ENCODE measurements at places on chromosomes 6 and 20. TPM values are rescaled to one million over a fixed set of nuclear protein-coding genes. Genes with fewer than 3 reads are reported as not detected.
A peak's percentile ranks its signal among the peaks of the same experiment; 100 is the strongest.

The FAM229B gene
- total RNA-seq: 13.6 TPM

GRCh38 chr6:17178754-17179529, 77.1 kb downstream of the STMND1 start:
- DNase-seq: no peak

- no peak for DNase-seq
Observed at GRCh38 chr6:16414205-16414604, 175.8 kb downstream of the GMPR start.

- no peak for DNase-seq
Observed at GRCh38 chr6:7313505-7314165, 636 bp upstream of the SSR1 start.

DNA sequence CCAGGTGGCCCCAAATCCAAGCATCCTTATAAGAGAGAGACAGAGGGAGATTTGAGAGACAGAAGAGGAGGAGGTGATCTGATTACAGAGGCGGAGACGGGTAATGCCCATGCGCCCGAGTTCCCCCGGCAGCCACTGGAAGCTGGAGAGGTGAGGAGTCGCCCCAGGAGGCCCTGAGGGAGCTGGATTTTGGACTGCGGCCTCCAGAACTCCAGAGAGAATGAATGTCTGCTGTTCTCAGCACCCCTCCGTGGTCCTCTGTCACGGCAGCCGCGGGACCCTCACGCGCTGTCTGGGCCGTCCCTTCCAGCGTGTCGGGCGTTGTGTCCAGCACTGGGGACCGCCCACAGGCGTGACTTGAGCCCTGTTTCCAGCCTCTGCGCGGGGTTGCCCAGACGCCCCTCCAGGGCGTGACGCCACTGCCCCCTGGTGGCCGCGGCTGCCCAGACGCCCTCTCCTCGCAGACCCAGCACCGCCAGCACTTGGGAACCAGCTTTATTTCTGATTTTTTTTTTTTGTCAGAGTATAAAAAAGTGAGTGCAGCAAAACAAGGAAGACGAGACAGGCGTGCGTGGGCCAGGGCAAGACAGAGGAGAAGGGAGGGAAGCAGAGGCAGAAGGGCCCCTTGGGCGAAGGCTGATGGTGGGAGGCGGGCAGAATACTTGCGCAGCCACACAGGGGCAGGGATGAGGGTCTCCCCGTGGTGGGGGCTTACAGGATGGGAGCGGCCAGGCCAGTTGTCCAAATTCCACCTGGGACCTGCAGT, 4.1 kb upstream of the ZNF512B start:
- peak; percentile 88 for DNase-seq

DNA sequence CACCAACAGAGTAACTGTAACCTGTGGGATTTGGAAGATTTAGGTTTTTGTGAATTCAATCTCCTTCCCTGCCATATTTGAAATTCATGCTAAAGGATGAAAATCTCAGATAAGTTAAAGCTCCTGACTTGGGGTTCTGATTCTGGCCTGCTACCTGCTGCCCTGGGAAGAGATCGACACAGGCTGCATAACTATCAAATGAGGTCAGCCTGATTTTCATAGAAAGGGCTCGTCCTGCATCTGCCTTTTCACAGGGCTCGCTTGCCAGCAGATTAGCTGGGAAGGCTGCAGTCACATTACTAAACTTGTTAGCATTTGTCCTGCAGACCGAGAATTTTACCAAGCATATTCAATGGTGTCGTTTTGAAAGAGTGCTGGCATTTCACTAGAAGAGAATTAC, 14.6 kb downstream of the GCLC start:
- DNase-seq: no peak

GRCh38 chr6:15763364-15763763, 100.5 kb upstream of the DTNBP1 start:
- DNase-seq: no peak

The TNFRSF6B gene
- 0.40 TPM for total RNA-seq

DNA sequence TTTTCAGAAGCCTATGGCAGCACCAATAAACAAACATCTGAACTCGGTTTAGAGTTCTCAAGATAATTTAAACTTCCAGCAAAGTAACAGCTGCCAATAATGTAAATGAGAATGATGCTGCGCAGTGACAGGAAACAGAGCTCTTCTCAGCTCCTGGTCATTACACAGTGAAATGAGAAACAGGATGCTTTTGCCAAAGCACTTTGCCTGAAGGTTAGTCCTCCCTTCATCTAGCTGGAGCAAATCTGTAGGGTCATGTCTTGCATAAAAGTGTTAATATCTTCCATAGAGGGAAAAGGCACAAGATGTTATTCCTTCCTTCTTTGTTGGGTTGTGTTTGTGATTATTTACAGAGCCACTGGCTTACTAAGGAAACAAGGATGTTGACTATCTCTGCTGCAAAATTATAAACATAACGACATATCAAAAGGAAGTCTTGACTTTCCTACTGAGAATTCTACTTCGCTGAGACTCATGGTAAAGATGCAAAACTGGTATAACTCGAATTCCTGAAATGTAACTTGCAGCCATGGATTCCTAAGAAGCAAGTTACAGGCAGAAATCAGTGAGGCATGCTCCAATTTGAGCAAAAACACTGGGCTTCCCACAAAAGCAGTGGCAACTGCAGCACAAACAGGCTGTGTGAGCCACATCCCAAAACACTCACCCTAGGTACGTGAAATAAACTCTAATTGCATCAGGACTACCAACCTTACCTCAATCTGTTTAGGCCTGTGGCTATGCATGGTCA, 102.5 kb upstream of the BEND6 start:
- no peak for DNase-seq

The SYTL3 gene
- 0.43 TPM for total RNA-seq

DNA sequence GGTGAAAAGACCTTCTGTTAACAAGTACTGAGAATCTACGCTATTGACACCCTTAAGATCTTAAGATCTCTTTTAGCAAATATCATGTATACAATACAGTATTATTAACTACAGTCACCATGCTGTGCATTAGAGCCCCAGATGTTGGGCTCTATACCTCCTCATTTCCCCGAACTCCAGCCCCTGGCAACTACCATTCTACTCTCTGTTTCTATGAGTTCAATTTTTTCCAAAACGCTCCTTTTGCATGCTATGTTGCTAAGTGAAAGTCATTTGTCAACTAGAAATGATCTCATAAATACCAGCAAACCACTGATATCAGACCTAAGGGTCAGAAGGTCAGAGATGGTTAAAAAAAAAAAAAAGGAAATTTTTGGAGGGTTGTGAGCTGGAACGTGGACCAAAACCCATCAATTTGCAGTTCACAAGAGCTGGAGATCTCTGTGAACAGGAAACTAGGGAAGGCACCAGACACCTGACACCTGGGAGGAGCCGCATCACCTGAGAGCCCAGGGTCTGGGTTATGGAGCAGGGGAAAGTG, 122.0 kb upstream of the KCNK16 start:
- DNase-seq: no peak

The LPA gene
- 196 TPM for total RNA-seq

DNA sequence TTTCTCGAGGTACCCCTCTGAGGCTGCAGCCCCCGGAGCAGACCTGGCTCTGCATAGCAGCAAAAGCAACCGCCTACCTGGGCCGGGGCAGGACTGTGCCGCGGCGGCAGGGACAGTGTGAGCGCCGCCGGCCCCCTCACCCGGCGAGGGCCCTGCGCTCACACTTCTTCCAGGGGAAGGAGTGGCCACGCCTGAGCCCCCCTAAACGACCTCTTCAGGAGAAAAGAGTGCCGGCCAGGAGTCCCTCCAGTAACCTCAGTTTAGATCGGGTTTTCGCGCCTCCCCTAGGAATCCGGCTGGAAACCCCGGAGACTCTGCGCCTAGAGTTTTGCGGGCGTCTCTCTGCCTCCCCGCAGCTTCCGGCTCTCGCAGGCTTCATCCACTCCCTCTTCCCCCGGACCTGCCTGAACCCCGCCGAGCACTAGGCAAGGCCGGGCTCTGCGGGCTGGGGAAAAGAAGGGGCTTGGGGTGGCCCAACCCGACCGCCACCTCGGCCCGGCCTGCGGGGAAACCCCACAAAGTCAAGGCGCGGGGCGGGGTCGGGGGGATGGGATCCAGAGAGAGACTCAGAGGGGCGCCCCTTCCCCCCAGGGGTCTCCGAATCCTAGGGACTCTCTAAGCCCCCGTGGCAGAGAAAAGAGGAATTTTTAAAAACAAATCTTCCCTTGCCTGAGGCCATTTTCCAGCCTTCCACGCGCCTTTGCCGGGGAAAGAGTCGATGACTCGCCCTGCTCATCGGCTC, 558 bp downstream of the LINC00237 start:
- DNase-seq: no peak

DNA sequence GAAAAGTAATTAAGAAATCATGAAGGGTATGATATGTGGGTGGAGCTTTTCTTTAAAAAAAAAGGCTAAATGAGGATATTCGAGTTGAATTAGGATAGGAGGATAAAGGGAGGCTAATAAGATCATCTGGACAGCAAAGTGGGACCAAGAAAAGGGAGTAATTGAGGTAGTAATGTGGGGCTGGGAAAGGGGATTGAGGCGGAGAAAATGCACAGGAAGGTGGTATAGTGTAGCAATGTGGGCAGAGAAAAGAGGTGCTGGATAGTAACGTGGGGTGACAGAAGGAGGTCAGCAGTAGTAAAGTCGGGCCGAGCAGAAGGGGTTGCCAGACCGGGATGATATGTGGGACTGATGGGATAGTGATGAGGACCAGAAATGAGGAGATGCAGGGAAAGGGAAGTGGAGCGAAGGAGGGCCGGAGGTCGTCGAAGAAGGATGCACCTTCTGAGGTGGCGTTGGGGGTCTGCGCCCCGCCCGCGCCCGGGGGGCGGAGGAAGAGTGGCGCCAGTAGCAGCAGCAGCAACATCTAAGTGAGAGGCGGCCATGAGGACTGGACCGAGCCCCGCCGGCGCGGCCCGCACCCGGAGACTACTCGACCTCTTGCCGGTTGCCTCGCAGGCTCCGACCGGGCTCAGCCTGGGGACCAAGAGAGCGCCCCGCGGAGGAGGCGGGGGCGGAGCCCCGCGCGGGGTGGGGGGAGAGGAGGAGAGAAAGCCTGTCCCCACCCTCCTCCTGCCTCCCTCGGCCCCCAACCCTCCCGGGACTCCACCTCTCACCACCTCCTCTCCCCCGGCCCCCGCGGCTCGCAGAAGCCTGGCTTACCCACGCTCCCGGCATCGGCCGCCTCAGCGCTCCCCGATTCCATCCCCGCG, 887 bp downstream of the GABBR1 start:
- no peak for DNase-seq

- no peak for DNase-seq
Observed at GRCh38 chr6:21188505-21189223, 404.9 kb upstream of the SOX4 start.

GRCh38 chr6:44740566-44741120, 353.1 kb downstream of the CDC5L start:
- DNase-seq: no peak

DNA sequence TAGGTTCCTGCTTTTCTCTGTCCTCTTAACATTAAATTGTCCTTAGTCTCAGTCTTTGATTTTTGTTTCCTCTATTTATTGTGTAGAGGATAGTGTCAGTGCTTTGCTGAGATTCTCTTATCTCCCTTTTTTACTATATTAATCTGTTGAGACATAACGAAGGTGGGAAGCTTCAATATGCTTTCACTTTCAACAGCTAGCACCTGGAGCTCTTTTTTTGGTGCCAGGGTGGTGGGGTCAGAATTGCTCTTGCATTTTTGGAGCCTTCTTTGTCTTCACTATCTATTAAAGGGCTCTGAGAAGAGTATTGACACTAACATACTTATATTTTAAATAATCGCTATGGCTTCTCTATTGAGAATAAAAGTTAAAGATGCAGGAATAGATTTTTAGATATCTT, 97.1 kb upstream of the EPHA7 start:
- no peak for DNase-seq

The FAM184A gene
- total RNA-seq: 3.8 TPM

GRCh38 chr6:26536571-26537159, 1.5 kb upstream of the HMGN4 start:
- no peak for DNase-seq

DNA sequence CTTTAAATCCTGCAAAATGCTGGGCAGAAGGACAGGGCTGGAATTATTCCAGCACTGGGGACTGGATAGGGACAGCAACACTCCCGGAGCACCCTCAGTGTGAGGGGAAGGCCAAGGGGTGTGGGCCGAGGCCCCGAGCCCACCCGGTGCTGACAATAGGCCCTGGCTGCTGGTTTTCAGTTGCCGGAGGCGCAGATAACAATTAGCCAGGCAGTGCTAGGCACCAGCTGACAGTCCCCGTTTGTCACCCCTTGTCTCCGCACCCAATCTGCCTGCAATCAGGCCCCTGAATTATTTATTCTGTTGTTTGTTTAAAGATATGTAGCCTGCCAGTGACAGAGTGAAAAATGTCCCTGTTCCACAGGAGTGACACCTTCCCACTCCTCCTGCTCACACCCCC, 120.0 kb downstream of the GRM4 start:
- DNase-seq: no peak

The ZNF341 gene
- total RNA-seq: 1.5 TPM

DNA sequence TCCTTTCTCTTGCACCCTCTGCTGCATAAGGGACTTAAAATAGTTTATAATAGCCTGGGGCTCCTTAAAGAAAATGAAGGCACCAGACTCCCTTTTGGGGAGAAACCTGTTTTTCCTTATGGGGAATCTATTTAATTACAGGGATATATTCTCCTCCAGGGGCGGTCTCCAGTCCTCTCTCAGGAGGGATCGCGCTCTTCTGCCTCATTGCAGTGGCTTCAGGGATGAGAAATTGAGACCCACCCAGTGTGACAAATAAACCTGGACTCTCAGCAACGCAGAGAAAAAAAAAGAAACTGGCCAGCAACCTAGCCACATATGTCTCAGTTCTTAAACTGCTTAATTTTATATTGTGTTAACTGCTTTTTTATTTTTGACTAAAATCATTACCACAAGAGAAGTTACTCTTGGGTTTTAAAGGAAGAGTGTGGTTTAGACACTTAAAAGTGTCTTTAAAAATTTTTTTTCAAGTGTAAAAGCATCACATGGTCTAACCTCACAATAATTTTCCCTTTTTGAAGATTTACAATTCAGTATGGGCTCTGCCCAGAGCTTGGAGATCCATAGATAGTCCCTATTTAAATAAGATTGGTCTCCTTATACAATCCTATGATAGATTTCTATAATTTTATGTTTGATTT, 11.7 kb upstream of the GOPC start:
- no peak for DNase-seq

- DNase-seq: no peak
Observed at GRCh38 chr6:110342759-110343158, 15.4 kb downstream of the METTL24 start.

DNA sequence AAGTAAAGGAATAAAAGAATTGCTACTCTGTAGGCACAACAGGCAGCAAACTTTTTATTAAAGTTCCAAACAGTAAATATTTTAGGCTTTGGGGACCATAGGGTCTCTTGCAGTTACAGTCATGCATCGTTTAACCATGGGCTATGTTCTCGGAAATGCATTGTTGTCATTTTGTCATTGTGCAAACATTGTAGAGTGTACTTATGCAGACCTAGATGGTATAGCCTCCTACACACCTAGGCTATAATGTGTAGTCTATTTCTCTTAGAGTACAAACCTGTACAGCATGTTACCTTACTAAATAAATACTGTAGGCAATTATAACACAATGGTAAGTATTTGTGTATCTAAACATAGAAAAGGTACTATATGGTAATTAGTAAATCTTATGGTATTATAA, 54.7 kb downstream of the CDS2 start:
- no peak for DNase-seq

All from left lobe of liver (tissue), 2 donors.